ENCODE measurements at places on chromosomes 2 and 18. TPM values are rescaled to one million over a fixed set of nuclear protein-coding genes. Genes with fewer than 3 reads are reported as not detected.

SIX3 gene
- not detected for polyA plus RNA-seq

DSEL gene
- 11.9 TPM for polyA plus RNA-seq

IGFBP2 gene
- 149 TPM for polyA plus RNA-seq

RNF144A gene
- 20.7 TPM for polyA plus RNA-seq

EHD3 gene
- polyA plus RNA-seq = 3.7 TPM

HRH4 gene
- polyA plus RNA-seq = 0.08 TPM

GATA6 gene
- polyA plus RNA-seq = 0.91 TPM

TXNDC2 gene
- polyA plus RNA-seq = 0.05 TPM

ARL4C gene
- polyA plus RNA-seq = 4.4 TPM

EFR3B gene
- 5.9 TPM for polyA plus RNA-seq

TMEM37 gene
- 8.3 TPM for polyA plus RNA-seq

DNAJC5G gene
- polyA plus RNA-seq = 0.24 TPM

ANKRD36B gene
- polyA plus RNA-seq = 19.9 TPM

PHOSPHO2 gene
- polyA plus RNA-seq = 3.5 TPM

PLGLB2 gene
- not detected for polyA plus RNA-seq

AQP12B gene
- polyA plus RNA-seq = 1.1 TPM

ORC4 gene
- polyA plus RNA-seq = 38.0 TPM

LYPD6 gene
- 2.3 TPM for polyA plus RNA-seq

CGREF1 gene
- polyA plus RNA-seq = 1.0 TPM

MAP3K2 gene
- polyA plus RNA-seq = 17.8 TPM

UGT1A3 gene
- not detected for polyA plus RNA-seq

DNAH7 gene
- polyA plus RNA-seq = 0.15 TPM

SCN7A gene
- polyA plus RNA-seq = 33.2 TPM
